Neural progenitor cell (in vitro differentiated cells): ENCODE measurements at places on chromosomes 6 and 20. TPM values are rescaled to one million over a fixed set of nuclear protein-coding genes. Genes with fewer than 3 reads are reported as not detected.

Gene BEND6
- total RNA-seq = 0.90 and 2.4 TPM in 2 replicates

Gene FAM217A
- total RNA-seq = not detected in 2 replicates

DNA sequence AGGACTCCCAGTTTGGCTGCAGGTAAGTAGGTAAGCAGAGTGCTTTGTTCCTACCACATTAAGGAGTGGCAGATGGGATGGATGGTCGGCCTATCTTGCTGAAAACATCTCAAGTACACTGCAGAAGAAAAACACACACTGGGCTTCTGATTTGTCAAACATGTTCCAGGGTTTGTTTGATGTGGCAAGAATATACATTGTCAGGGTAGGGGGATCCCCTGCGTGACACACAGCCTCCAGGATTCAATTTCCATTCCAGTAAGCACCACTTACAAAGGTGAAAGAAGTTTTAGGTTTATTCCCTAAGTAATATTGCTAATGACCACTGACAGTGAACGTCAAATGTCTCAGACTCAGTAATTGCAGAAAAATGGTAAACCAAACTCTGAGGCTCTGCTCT is 26.0 kb upstream of the KIF16B start:
- no peak overlapping the region for H3K4me3 ChIP-seq
- H3K27ac ChIP-seq = no peak overlapping the region
- no peak for DNase-seq
- no peaks in the 10 kb centered on the region for H3K36me3 ChIP-seq
- H3K4me1 ChIP-seq = no peaks in the 10 kb centered on the region

GRCh38 chr6:12844284-12845223 is 128.0 kb downstream of the PHACTR1 start:
- peak; percentile 46 for DNase-seq
- H3K4me1 ChIP-seq = peaks cover 25% of the 10 kb centered on the region
- H3K27ac ChIP-seq = no peak overlapping the region
- H3K27me3 ChIP-seq = no peaks in the 10 kb centered on the region
- H3K4me3 ChIP-seq = no peak overlapping the region

DNA sequence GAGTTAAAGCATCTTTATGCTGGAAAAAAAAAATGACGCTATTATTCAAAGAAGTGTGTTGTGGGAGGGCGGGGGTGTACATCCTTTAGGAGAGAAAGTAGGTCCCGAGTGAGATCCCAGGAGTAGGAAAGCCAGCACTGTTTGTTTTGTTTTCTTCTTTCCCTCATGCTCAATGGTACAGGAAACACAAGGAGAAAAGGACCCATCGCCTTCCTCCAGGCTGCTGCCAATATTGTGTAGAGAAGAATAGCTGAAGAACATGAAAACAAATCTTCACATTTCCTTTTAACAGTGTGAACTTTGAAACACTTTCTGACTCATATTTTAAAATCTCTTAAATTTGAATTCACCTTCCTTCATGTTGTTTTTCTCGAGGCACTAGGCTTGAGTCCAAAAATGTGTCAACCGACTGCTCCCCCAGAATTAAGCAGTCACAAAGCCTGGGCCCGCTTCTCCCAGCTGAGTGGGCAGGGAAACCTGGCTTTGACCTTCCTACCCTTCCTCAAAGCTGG is 22.3 kb downstream of the PPP1R16B start:
- no peaks in the 10 kb centered on the region for H3K36me3 ChIP-seq
- H3K4me1 ChIP-seq = peaks cover 13% of the 10 kb centered on the region
- no peak for DNase-seq
- no peaks in the 10 kb centered on the region for H3K27me3 ChIP-seq
- H3K4me3 ChIP-seq = no peak overlapping the region

DNA sequence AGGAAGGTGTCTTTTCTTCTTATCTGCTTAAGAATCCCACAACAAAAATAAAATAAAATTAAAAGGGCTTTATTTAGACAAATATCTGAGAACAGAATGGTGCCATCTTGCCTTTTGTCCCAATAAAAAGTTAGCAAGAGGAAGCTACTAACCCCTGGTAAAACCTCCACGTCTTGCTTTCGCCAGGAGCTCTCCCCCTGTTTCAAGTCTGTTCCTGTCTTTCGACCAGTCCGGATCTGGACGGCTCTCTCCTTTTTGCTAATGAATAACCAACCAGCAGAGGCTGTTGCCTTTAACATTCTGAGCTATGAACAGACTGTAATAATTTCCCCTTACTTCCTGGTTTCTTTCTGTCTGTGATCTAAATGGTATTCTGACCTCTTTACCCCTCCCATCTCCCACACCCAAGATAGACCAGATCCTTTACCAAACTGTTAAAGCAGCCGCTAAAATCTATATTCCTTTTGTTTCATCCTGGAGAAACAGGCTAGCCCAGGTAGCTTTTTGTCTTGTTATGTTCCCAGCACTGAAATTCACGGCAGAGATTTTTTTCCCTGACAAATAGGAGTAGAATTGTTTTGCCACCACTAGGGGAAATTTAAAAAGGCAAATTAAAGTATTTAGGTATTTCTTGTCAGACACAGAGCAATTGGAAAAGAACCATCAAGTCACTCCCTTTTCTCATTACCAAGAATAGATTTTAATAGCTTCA is at the start of gene FRK:
Gene FRK (minus strand): TSS at position 320 of the 712 bp plus-strand sequence. CDS start 580 bp downstream, outside the sequence.
- no peaks in the 10 kb centered on the region for H3K4me1 ChIP-seq
- H3K4me3 ChIP-seq = no peak within 1 kb of the TSS
- no peaks in the 10 kb centered on the region for H3K27me3 ChIP-seq
- no peaks in the 10 kb centered on the region for H3K36me3 ChIP-seq

DNA sequence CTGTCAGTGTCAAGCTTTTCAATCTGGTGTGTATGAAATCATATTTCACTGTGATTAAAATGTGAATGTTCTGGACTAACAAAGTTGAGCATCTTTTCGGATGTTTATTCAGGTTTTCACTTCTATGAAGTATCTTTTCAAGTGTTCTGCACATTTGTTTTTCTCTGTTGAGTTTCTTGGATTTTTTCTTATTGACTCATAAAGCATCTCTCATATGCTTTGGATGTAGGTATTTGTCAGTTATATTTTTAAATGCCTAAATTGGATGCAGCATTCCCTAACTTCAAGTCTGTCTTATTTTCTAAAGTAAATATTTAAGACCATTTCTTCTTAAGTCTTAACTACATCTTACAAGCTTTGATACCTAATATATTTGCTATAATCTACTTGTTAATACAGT is 398.0 kb downstream of the PLCB1 start:
- no peak overlapping the region for H3K4me3 ChIP-seq
- no peak overlapping the region for H3K27ac ChIP-seq
- no peaks in the 10 kb centered on the region for H3K36me3 ChIP-seq
- peaks cover 3% of the 10 kb centered on the region for H3K4me1 ChIP-seq
- H3K27me3 ChIP-seq = no peaks in the 10 kb centered on the region

DNA sequence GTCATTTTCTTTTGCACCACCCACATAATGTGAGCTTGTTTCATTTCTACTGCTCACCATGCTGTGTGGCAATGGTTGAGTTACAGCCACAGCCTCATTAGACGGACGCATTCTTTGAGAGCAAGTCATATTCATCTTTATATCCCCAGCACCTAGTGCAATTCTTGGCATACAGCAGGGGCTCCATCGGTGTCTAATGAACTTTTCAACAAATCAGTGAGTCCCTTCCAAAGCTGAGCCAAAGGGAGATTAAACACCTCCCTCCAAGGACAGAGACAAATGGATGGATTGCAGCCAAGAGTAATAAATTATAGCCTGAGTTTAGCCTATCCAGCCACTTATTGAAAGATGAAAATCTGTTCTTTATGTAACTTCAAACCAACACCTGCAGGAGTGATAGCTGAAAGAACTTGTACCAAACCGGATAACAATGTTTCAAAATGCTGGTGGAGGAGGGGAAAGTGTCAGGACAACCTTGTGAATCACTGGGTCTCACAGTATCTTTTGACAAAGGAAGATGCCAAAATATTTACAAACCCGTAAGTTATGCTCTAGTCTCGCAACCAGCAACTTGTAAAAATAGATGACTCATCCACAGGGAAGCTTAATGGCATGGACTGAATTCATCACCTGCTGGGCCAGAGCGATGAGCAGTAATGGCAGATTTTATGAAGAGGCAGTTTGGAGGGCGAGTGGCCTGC is 139.0 kb downstream of the PXDC1 start:
- no peak overlapping the region for H3K27ac ChIP-seq
- peaks cover 8% of the 10 kb centered on the region for H3K4me1 ChIP-seq
- H3K27me3 ChIP-seq = no peaks in the 10 kb centered on the region
- no peaks in the 10 kb centered on the region for H3K36me3 ChIP-seq
- no peak overlapping the region for H3K4me3 ChIP-seq
- no peak for DNase-seq

DNA sequence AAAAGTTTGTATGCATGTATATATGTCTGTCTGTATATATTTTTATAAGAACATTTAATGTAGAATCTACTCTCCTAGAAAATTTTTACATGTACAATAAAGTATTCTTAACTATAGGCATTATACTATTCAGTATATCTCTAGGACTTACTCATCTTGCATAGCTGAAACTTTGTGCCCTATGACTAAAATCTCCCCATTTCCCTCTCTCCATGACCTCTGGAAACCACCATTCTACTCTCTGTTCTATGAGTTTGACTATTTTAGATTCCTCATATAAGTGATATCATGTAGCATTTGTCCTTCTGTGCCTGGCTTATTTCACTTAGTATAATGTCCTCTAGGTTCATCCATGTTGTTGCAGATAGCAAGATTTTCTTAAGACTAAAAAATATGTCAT is 205.1 kb upstream of the SMLR1 start:
- no peak overlapping the region for H3K27ac ChIP-seq
- DNase-seq = no peak
- H3K27me3 ChIP-seq = no peaks in the 10 kb centered on the region
- H3K4me3 ChIP-seq = no peak overlapping the region
- peaks cover 22% of the 10 kb centered on the region for H3K4me1 ChIP-seq

DNA sequence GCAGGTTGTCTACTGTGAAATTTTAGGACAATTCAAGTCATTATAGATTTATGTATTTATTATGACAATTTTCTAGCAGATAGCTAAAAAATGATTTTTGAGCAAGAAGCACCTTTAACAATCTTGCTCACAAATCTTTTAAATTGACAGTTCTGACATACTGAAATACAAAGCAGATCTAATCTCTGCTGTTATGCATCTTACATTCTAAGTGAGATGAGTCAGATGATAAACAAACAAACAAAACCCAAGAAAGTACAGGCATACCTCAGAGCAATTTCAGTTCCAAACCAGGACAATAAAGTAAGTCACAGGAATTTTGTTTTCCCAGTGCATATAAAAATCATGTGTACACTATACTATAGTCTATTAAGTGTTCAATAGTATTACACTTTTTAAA is 430.7 kb upstream of the PTCHD4 start:
- no peak for DNase-seq
- no peaks in the 10 kb centered on the region for H3K36me3 ChIP-seq
- no peak overlapping the region for H3K4me3 ChIP-seq
- no peak overlapping the region for H3K27ac ChIP-seq
- no peaks in the 10 kb centered on the region for H3K4me1 ChIP-seq

GRCh38 chr6:167056370-167056769 is 57.2 kb downstream of the CEP43 start:
- no peaks in the 10 kb centered on the region for H3K4me1 ChIP-seq
- no peaks in the 10 kb centered on the region for H3K27me3 ChIP-seq
- DNase-seq = no peak
- H3K27ac ChIP-seq = no peak overlapping the region
- no peaks in the 10 kb centered on the region for H3K36me3 ChIP-seq

DNA sequence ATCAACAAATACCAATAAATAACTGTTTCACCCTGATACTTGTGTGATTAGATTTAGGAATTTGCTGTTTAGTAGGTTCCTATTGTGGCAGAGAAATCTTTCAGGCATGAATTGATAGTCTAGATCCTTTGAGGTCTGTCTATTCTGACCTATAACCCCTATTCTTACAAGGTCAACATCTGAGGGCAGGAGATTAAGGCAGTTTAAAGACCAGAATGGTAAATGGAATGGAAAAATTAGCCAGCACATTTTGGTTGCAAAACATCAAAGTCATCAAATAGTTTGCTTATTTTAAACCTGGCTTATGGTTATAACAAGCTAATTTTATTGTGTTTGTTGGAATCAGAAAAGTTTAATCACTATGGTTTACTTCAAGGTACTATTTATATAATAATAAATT is 78.4 kb downstream of the LIN28B start:
- peak overlapping the region; percentile 80 for H3K27ac ChIP-seq
- H3K4me3 ChIP-seq = peak overlapping the region; percentile 19
- peaks cover 66% of the 10 kb centered on the region for H3K4me1 ChIP-seq

DNA sequence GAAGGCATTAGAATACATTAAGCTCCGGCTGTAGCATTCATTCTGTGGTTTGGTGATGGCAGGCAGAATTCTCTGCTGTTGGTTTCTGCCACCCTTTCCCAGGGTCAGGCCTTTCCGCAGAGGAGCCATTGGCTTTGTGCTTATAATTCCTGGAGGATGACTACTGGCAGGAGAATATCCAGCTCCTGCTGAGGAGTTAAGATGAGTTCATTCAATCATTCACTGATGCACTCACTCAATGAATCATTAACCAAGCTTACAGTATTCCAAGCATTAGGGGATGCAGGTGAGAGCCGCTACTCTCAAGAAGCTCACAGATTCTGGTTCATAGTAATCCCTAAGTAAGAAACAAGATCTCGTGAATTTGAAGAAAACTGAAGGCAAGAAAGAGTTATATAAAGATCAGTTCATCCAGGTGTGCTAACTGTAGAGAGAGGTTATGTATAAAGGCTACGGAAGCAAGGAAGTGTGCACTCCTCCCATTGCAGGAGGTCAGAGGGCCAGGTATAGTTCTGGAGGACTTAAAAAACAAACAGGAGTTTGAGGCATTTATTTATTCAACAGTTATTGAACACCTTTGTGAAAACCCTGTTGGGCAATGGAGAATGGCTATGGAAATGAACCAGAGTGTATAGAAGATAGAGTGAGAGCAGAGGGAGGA is 75.5 kb downstream of the HMGN3 start:
- no peak overlapping the region for H3K27ac ChIP-seq
- no peaks in the 10 kb centered on the region for H3K36me3 ChIP-seq
- no peaks in the 10 kb centered on the region for H3K27me3 ChIP-seq
- no peaks in the 10 kb centered on the region for H3K4me1 ChIP-seq
- no peak overlapping the region for H3K4me3 ChIP-seq

DNA sequence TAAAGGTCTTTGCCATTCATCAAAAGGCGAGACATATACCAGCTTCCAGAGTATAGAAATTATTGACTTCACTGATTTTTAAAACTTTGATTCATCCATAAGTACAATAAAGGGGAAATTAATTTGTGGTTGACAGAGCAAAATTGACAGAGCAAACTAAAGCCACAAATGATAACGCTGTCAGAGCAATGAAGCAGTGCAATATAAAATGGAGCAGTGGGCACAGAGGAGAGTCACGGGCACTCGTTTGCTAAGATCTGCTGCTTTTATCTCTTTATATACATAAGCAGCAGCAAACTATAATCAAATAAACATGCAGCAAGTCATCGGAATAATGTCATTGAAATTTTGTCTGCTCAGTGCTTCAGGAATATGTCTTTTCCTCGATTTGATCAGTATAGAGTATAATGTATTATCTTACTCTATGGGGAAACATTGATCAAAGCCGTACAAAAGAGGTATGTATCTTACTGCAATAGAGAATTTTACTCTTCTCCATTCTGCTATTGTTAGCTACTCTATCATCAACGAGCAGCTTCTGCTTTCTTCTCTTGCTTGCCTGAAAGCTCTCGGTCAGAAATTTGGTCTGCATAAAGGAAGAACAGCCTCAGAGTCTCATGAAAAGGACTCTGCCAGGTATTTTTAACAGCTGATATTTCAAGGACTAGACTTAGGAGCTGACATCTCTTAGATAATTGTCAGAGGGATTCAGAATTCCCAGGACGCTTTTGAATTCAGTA is 546.0 kb upstream of the ARID1B start:
- no peak overlapping the region for H3K27ac ChIP-seq
- no peaks in the 10 kb centered on the region for H3K27me3 ChIP-seq
- no peaks in the 10 kb centered on the region for H3K4me1 ChIP-seq
- no peak overlapping the region for H3K4me3 ChIP-seq
- H3K36me3 ChIP-seq = no peaks in the 10 kb centered on the region
- DNase-seq = no peak

GRCh38 chr6:73854998-73855718 is 159.2 kb downstream of the CD109 start:
- H3K27ac ChIP-seq = no peak overlapping the region
- peak; percentile 75 for DNase-seq
